SIG-M5 (cell line): ENCODE measurements at places on chromosomes 6 and 20.
A peak's percentile ranks its signal among the peaks of the same experiment; 100 is the strongest.

- no peak for DNase-seq
These were observed 569 bp downstream of the TCEA2 start for GRCh38 chr20:64063389-64064144.

DNA sequence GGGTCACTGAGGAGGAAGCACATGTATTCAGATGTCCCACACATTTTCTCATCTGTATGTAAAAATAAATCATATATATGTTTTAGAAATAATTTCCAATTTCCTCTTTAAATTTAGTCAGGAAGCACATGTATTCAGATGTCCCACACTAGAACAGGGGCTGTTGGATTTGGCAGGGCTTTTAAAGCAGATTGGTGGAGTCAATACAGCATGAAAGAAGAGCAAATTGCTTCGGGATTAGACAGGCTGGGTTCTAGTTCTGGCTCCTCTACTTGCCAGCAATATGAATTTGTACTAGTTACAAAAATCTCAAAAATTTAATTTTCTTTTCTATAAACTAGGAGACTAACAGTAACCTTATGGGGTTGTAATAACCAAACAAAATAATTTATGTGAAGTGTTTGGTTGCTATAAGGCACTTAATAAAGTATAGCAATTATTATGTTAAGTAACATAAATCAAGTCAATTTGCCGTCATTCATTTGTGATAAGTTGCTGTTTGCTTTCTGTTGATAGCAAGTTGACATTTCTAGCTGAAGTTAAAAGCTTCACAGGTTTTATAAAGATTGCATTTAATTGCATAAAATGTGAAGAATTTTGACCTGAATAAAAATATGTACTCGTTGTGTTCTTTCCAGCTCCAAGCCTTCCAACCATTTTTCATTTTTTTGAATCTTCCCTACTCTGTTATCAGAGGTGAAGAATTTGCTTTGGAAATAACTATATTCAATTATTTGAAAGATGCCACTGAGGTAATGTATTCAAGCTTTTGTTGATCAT, 88.9 kb downstream of the CD109 start:
- DNase-seq, result no peak

DNA sequence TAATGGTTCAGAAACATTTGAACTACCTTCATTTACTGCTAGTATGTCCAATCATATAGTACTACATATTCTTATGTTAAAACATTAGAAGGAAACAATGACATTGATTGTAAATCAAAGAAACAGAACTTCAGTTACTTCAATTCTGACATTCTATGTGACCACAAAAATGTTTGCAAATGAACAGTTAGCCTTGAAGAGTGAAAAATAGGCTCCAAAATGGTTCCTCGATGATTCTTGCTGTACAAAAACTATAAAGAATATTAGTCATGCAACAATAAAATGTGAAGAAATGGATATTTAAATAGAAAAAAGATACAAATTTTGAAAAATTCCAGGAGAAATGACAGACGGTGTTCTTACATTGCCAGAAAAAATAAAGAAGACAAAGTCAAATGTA, 686.9 kb downstream of the BCKDHB start:
- no peak for DNase-seq

- DNase-seq, result no peak
These were observed 463.7 kb downstream of the EPM2A start for GRCh38 chr6:145271577-145271976.

DNA sequence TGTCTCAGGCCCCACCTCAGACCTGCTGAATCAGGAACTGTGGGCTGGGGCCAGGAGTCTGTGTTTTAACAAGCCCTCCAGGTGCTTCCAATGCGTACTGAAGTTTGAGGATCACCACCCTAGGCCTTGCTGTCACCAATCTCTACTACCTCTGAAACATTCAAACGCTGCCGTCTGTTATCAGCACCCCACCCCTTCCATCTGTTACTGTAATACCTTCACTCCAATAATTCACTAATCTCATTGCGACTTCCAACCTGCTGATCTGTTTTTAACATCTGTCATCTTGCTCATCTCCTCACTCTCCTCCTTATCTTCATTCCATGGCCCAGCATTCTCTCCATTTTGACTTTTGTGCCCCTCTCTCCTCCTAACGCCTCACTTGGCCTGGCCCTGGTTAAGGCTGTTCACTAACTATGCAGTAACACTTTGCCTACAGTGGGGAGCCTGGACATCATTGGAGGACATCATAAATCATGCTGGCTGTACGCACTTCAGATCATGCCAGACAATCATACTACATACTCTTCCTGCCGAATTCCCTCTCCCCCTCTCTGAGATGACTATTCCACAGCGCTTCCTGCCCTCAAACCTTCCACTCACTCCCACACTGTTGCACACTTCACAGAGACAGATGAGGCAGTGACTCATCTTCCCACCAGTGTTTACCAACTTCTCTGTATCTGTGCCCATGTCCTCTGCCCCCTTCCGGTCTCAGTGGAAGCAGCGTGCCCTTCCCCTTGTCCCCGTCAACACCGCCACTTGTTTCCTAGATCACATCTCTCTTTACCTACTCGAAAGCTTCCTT, 3.0 kb upstream of the GUCA1B start:
- DNase-seq, result no peak

- DNase-seq, result no peak
These were observed 88.6 kb downstream of the PPP1R14C start for GRCh38 chr6:150231525-150231850.

GRCh38 chr6:158284876-158285655, 27.2 kb upstream of the TULP4 start:
- no peak for DNase-seq

DNA sequence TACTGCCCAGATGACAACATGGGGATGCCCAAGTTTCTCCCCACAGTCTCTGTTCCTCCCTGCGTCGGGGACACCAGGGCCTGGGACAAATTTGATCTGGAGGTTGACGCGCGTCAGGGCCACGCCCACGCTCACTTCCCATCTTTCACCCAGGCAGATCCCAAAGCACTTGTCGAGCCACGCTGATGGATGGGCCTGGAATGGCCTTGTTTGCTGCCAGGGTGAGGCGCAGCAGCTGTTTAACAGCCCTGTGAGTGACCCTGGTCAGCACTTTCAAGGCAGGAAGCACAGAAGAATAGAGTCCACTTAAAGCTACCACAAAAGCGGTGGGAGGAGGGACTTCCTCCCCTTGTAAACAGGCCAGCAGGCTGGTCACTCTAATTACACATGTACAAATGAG, 324.7 kb upstream of the JARID2 start:
- no peak for DNase-seq

DNA sequence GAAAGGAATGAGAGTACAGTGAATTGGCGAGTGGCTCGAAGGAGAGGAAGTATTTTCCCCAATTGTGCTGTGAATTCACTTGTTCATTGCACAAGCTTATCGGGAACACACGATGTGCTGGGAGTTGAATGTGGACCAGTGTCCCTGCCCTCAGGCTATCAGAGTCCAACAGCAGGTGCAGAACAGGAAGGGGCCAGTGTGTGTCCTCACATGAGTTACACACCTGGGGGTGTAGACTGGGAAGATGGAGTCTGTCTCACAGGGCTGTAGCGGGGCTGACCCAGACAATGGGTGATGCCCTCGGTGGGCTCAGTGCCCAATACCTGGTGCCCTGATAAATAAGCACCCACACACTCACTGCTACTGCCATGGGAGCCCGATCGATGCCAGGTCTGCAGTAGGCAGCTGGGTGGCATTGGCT, 14.4 kb downstream of the DUSP22 start:
- no peak for DNase-seq

DNA sequence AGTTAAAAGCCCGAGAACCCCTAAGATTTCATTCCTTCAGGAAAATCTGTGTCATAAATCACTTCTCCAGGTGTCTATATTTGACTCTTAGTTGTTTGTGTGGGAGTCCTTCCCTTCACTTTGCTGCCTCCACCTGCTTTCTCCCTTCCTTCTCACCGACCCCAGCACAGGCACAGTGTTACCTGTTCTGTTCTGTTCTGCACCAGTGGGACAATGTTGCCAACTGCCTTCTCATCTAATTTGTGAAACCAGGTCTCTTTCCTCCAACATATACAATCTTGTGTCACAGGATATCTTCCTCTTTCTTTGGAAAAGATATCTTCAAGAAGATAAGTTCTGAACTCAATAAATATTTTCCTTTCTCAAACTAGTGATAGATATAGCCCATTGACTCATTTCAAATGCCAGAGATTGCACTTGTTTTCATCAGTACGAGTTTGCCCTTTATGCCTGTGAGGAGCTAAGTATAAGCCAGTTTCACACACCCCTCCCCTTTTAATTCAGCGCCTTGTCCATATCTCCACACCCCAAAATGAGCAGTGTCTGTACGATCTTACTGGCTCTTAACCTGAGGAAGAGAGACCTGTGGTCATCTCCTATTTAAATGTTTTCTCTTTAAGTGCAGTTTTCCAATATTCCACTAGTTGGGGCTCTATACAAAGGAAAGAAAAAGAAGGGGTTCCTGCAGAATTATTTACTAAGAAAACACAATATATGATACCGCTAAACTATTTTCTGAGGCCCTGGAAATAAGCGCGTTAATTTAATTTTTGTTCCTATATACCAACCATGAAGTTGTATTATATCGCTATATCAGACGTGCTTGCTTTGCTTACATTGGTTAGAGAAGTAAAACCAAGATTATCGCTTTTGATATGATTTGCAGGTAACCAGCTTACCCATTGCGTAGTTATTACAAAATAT, 81.6 kb upstream of the PREP start:
- no peak for DNase-seq

- no peak for DNase-seq
These were observed 523.9 kb downstream of the BMP2 start for GRCh38 chr20:7291323-7291943.

GRCh38 chr6:27871924-27872638, 40.1 kb downstream of the OR2B2 start:
- peak; percentile 68 for DNase-seq

GRCh38 chr20:20184706-20185105, 132.4 kb downstream of the CFAP61 start:
- no peak for DNase-seq

DNA sequence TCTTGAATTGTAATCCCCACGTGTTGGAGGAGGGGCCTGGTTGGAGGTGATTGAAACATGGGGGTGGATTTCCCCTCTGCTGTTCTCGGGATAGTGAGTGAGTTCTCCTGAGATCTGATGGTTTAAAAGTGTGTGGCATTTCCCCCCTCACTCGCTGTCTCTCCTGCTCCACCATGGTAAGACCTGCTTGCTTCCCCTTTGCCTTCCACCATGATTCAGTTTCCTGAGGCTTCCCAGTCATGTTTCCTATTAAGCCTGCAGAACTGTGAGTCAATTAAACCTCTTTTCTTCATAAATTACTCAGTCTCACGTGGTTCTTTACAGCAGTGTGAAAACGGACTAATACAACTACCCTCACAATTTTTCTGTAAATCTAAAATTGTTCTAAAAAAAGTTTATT, 26.8 kb upstream of the FAM184A start:
- DNase-seq, result no peak

DNA sequence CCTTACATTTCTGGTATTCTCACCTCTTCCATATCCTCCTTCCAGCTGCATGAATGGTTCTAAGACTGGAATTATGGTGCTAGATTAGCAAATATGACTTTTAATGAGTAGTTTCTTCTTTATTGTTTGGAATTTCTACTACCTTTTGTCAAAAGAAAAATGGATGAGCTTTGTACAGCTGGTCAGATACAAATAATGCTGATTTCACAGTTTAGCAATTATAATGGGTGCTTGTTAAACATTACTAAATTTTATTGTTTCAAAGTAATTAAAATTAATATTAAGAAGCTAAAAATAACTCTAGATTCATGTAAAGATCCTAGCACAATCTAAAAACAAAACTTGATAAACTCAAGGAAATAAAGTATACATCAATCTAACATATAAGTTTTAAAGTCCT, 32.3 kb upstream of the BEND6 start:
- no peak for DNase-seq

DNA sequence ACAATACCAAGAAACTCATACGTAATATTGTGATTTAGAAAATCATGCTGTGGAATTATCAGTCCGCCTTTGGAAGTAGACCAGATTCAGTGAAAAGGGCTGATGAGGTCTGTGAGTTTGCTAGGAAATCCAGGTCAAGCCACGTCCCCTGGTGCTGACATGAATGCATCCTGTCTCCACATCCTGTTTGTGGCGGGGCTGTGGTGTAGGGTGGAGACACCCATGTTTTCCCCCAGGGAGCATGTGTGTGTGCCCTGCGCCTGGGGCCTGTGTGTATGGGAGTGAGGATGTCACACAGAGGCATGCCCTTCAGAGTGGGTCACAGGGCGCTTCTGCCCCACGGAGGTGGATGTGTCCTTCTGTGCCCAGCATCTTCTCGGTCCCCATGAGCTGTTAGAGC, 109.1 kb downstream of the SASH1 start:
- DNase-seq, result no peak

DNA sequence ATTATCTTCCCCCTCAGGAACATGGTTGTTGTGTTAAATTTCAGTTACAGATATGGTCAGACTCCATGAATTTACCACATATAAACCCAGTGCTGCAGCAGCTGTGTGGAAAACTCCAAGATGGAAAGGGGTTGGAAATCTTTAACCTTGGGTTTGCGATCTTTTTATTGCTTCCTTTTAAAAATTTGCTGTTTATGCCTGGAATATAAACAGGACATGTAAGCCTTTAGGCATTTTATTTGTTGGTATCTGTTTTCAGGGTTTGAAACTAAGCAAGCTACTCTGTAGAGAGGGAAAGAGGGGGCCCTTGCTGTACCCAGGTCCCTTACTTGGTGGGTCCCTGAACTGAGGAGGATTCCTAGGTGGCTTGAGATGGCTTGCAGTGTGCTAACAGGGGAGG, 778 bp downstream of the PKIG start:
- DNase-seq, result no peak

- DNase-seq, result no peak
These were observed 39.0 kb upstream of the ASXL1 start for GRCh38 chr20:32319100-32319499.

- no peak for DNase-seq
These were observed 568 bp downstream of the CCDC170 start for GRCh38 chr6:151494235-151494935.

- no peak for DNase-seq
These were observed 25.3 kb downstream of the ACSS1 start for GRCh38 chr20:25032478-25033264.

DNA sequence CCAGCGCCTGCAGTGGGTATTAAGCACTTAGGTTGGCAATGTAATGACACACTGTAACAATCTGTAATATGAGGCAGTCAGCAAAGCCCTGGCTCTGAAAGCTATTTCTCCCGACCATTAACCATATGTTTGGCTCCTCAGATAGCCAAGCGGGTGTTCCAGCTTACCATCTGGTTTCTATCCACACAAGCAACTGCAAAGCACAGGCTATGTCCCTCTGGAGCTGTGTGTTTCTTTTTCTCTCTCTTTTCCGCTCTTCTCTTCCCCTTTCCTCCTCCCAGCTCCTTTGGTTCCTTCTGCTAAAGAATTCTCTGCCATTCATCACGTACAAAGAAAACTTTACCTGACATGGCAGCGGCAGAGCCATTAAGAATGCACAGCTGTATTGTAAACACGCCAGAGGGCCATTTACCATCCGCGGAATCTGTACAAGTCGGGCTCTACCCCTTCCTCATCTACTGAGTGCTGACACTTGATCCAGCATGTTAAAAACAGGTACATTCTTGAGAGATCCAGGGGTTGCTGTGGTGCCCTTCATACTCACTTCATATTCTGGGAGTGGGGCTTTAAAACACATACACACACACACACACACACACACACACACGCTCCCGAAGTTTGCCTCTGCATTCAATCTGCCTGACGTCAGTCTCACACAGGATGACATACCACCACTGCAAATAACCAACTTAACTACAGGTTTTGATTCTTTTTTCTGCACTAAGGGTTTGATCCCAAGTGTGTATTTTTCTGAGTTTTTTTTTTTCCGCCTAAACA, 77.2 kb downstream of the BACH2 start:
- DNase-seq, result no peak
